ENCODE measurements at places on chromosomes 2 and 18.
A peak's percentile ranks its signal among the peaks of the same experiment; 100 is the strongest.

DNA sequence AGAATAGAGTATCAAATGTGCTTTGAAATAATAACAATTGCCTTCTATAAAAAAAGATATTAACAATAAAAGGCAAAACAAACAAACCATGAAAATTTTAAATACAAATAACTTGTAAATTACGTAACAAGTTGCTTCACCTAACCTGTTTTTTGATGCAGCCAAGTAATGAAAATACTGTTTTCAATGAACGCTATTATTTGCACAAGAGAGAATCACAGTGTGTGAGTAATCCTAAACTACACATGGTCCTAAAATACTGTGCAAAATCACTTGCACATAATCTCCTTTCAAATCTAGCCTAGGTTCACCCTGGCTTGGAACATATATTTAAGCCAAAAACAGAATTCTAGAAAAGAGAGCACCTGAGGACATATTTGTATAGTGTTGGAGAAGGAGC lies 98.9 kb downstream of the CCDC148 start:
- DNase-seq: no peak

GRCh38 chr2:169002161-169002738 lies 28.9 kb downstream of the ABCB11 start:
- DNase-seq: no peak

DNA sequence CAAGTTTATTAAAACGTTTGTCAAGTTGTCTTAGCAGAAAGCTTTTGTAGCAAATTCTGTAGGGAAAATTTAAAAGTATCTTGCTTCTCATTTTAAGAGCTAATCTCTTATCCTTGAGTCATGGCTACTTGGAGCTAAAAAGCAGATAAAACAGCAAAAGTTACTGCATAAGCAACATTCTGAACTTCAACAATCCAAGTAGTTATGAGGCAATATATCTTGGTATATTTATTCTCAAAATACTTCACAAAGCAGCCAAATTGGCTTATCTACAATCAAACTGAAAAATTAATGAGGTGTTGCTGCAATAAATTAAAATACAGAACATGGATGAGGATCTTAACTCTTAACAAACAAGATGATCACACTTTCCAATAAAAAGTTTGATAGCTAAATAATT lies 306.5 kb downstream of the PIEZO2 start:
- DNase-seq: no peak

- DNase-seq: no peak
Observed at GRCh38 chr18:38932752-38933151, 1367.2 kb upstream of the CELF4 start.

DNA sequence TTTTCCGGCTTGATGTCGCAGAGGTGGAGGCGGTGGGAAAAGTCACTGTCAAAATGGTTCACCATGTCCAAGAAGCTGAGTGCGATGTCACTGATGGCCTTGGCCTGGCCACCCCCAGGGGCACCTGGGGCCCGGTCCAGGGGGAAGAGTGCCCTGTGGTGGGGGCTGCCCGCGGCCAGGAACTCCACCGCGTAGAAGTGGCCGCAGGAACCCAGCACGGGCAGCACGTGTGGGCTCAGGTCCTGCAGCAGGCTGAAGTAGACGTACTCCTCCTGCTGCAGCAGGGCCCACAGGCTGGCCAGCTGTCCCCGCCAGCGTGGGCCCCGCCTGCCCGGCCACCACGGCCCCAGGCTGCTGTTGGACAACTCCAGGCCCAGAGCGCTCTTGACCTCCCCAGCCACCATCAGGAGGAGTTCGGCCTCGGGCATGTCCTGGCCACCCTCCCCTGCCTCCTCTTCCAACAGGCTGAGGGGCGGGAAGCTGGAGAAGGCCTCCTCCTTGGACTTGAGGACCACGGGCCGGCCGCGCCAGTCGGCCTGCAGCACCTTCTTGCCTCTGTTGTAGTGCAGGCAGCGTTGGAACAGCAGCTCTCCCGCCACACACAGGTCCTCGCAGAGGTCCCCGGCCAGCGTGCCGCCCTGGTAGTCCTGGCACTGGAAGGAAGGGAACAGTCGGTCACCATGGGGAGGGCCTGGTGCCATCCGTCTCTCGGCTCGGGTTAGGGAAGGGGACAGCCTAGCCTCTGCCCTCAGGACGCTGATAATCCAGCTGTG lies 10.3 kb downstream of the DIPK1C start:
- DNase-seq: no peak

- no peak for DNase-seq
Observed at GRCh38 chr2:167501618-167502017, 613.3 kb downstream of the XIRP2 start.

GRCh38 chr2:126970583-126970982 lies 71.9 kb downstream of the TEX51 start:
- no peak for DNase-seq

GRCh38 chr2:133062931-133063665 lies 393.1 kb upstream of the LYPD1 start:
- no peak for DNase-seq

GRCh38 chr2:166671801-166672200 lies 177.8 kb upstream of the SCN7A start:
- no peak for DNase-seq

- DNase-seq: peak; percentile 88
Observed at GRCh38 chr2:178478439-178479274, at the start of gene FKBP7. Gene FKBP7 (minus strand): TSS chr2:178478600. CDS start chr2:178478499, 101 bp downstream.

DNA sequence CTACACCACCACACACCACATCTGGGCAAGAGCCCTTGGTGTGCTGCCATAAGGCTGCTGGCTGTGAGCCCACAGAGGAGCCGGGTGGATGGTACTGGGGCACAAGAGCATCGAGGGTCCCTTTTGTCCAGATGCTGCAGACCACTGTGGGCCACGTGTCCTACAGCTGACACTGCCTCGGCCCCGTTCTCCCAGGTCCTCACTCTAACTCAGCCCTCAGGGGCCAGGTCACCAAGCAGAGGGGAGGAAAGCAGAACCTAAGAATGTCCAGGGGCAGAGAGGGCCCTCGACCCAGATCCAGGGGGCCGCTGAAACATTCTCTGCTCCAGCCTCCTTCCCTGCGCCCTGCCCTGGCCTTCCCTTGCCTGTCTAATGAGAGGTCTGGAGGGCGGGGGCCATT lies 91.7 kb upstream of the ASB18 start:
- no peak for DNase-seq
